ENCODE measurements at places on chromosomes 16 and 17.

GRCh38 chr17:74542727-74543383, 3.1 kb downstream of the CD300C start:
- DNase-seq: no peak

- no peak for DNase-seq
Observed at GRCh38 chr17:32546031-32546444, 59.2 kb downstream of the CDK5R1 start.

DNA sequence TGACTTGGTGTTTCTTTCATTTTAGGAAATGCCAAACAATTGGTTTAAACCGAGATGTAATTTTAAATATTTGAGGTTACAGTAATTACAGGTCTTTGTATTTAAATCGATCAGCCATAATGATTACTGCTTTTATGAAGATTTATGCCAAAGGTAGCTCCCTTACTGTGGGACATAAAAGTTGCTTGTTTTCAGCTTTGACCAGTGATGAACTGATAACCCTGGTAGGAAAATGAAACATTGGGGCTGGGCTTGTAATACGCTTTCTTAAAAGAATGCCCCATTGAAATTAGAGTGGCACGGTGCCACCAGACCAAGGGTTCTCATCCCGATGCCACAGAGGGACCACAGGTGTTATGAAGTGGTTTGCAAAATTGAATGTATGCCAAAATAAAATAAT, 7.3 kb downstream of the TNRC6A start:
- no peak for DNase-seq

DNA sequence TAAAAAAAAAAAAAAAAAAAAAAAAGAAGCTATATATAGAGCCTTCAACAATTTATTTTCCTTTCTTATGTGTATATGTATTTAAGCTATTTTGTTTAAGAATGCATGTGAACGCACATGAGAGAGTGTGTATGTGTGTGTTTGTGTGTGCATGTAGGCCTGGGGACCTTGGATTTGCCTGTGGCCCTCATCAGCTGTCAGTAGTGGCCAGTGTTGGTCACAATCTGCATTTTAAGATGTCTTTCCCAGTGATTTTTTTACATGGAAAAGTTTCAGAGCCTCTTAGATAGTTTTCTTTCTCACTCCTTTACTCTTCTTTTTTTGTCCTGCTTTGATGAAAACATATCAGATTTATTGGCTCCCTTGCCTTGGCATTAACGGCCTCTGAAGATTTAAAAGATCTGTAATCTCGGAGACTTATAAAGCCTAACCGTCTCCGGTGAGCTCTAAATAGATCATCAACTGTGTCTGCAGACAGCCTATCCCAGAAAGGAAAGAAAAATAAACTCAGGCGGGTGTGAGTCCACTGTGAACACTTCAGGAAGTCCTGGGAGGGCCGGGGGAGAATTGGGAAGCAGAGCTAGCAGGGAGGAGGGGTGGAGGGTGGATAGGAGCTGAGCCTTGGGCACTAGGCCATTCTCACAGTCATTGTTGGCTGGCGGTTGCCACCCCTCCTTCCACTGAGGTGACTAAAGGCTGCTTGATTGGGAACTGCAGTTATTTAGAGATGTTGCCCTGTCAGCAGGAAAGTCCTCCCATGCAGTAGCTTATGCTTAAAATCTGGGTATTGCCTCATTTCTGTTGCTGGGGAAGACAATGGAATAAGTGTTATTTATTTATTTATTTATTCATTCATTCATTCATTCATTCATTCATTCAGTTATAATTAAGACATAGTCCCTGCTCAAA, 86.8 kb downstream of the WWP2 start:
- DNase-seq: peak; percentile 93

GRCh38 chr17:8147805-8148404, 4.3 kb downstream of the PER1 start:
- DNase-seq: no peak

DNA sequence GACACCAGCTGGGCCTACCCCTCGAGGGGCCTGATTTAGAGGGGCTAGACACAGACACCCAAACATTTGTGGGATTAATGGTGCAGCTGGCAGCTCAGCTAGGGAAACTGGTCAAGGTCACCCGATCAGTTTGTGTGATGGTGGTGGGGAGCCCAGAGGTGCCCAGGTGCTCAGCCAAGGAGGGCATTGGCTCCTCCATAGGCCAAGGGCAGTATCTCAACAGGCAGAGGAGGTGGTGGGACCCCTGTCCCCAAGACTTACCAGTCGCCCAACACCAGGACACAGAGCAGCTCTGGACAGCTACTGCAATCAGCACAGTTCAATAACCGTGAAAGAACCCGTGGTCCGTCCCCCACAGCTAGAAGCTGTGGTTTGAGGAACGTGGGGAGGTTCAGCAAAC, 120.9 kb downstream of the C16orf78 start:
- DNase-seq: no peak

GRCh38 chr16:12614662-12615278, 188.9 kb downstream of the CPPED1 start:
- DNase-seq: no peak

- DNase-seq: no peak
Observed at GRCh38 chr17:81272616-81273015, 22.5 kb downstream of the SLC38A10 start.

- no peak for DNase-seq
Observed at GRCh38 chr17:68418876-68419275, 38.4 kb downstream of the WIPI1 start.

DNA sequence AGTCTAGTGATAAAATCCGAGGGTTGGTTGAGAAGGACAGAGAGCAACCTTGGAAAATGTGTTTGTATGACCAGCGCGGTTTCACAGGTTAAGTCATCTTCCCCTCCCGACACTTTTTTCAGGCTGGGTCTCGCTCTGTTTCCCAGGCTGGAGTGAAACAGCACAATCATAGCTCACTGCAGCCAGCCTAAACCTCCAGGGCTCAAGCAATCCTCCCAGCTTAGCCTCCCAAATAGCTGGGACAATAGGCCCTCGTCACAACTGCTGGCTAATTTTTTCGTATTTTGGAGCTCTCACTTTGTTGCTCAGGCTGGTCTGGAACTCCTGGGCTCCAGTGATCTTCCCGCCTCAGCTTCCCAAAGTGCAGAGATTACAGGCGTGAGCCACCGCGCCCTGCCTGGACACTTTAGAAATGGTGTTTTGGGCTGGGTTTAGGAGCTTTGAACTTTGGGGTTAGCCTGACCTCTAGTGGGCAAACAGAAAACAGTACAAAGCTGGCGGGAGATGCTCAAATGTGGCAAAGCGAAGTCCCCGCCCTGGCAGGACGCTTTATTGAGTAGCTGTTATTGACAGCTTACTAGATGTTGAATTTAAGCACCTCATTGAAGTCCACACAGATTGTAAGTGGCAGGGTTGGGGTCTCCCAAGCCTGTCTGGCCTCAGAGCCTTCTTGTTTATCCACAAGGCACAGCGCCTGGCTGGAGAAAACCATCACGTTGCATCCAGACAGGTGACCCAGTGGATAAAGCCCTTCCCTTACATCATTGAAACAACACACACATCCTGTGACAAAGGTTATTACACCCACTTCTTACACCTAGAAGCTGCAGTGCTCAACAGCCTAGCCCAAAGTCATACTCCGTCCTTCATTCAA, 34.7 kb upstream of the RBBP6 start:
- DNase-seq: no peak

DNA sequence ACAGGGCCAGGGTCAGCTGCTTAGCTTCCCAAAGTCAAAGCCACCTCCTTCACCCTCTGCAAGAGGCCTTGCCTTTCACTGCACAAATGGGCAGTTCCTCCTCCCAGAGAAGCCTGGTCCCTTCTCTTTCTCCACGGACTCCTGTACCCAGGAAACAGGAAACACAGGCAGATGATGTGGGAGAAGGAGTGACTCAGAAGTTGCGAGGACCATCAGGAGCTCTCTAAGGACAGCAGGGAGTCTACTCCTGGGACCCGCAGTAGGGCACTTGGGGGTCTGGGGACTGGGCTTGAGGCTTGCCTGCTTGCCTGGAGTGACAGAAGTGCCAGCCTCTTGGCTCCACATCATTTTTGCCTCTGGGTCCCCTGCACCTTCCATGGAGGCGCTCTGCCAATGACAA, 47.4 kb upstream of the KSR1 start:
- DNase-seq: no peak

- DNase-seq: no peak
Observed at GRCh38 chr17:81340607-81341515, 45.8 kb upstream of the SLC38A10 start.

DNA sequence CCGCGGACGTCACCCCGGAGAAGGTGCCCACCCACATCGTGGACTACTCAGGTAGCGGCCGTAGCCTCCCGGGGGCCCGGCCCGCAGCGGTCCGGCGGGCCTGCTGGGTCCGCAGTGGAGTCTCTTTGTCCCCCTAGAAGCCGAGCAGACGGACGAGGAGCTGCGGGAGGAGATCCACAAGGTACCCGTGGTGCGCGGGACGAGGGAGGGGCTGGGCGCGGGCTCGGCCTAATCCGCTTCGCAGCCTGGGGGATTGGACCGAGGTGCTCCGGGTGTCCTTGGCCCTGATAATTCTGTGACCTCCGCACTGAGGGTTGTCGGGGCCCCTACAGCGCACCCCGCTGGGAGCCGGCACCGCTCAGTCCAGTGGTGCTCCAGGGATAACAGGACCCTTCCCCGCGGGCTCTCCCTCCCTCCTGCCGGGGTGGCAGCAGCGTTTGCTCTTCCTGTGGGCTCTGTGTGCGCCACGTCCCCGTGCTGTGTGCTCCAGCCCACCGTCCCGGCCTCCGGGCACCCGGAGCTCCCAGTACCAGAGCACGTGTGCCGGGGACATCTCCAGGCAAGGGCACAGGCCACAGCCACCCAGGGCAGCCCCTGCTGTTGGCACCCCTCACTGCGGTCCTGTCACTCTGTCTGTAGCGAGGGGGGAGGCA, 713 bp downstream of the RHOT2 start:
- no peak for DNase-seq

DNA sequence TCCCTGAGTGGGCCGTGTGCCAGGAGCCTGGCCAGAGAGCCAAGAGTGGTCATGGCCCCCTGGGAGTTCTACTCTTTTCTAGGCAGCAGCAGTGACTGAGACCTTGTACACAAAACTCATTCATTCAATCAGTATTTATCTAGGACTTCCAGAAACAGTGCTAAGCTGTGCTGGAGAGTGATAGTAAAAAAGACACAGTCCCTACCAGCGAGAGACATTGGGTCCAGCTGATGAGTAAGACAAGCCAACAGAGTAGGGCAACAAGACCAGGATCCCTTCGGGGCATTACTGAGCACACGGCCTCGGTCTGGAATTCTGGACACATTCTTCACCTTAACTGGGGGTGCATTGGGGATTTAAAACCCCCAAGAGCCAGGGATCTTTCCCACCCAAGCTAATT, 20.2 kb downstream of the CBX4 start:
- DNase-seq: no peak

DNA sequence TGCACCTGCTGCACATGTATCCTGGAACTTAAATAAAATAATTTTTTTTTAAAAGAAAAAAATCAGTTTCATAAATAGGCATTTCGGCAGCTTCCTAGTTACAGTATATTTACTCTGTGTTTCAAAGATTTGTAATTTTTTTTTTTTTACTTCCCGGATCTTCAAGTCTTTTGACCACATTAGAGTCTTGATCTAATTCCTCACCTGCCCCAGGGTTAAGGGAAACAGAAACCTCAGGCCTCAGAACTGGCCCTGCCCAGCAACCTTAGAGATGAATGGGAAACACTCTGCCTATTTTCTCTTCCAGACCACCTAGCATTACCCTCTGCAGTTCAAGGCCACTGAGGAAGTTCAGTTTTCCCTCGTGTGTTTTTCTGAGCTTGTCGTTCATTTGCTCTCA, 304.0 kb downstream of the MAF start:
- no peak for DNase-seq

DNA sequence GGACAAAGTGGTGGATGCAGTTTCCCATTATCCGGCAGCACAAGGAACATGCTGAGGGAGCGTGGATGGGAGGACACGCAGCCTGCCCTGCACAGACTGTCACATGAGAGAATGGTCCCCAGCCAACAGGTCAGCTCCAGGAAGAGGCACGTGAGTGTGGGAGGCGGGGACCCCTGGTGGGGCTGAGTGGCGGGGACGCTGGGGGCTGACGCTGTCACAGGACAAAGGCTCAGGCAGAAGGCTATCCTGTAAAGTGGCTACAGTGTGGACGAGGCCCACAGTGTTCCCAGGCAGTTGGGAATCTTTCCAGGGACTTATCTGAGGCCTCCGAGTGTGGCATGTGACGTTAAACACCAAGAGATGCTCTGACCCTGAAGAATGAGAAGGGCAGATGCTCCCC, 30.4 kb downstream of the MBTPS1 start:
- no peak for DNase-seq

- DNase-seq: no peak
Observed at GRCh38 chr16:17526956-17527937, 56.5 kb upstream of the XYLT1 start.

DNA sequence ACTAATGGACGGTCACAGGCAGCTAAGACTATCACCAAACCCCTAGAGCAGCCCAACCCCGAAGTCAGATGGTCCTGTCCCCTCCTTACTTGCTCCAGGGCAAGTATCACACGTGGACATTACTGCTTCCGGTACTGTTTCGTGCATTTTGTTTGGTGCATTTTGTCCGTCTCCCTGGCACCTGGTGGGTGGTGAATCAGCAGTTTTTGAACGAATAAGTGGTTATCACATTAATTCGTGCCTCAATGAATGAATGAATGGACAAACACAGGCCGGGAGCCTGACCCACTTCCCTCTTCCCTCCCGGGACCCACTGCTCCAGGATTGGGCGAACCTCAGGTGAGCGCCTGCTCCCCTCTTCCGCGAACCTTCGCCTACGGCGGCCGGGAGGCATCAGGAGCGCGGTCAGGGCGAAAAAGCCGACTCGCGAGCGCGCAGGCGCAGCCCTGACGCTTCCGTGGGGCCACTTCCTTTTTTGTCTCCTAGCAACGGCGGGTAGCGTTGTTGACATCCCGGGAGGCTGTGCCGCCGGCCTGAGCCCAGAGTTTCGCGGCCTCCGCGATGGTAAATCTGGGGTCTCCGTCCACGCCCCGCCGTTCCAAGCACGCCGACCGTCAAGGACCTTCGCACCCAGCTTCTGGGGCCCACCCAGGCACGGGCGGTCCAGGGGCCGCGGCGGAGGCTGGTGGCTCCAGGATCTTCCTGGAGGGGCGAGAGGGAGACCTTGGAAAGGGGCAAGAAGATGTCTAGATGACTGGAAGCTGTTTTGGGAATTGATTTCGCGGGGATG, at the start of gene DYNLRB2:
TSS of gene DYNLRB2 (plus strand) at position 478 of the 790 bp plus-strand sequence. CDS start at position 562, 84 bp downstream.
- peak; percentile 60 for DNase-seq

DNA sequence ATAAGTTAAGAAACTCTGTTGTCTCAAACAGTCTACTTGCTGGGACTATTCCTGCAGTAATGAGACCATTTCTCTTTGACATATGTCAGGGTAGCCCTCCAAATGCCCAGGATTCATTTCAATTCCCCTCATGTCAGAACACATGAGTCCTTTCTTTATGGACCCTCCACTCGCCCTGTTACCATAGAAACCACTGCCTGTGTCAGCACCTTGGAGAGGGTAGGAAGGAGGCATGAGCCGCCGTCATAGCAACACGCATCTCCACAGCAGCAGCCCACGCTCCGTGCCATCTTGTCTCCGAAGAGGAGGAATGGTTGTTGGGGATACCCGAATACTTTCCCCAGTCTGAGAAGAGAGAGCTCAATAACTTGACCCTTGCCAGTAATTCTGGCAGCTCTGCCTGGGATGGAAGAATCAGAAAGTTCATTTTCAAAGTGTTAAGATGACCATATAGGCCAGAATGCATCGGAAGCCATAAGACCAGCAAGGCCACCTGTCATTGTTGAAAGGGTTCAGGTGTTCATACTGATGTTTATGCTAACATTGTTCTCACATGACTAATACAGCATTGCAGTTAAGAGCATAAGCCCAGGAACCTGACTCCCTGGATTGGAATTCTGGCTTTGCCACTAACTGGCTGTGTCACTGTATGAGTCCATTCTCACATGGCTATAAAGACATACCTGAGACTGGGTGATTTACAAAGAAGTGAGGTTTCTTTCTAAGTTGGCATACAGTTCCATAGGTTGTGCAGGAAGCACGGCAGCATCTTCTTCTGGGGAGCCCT, 141.3 kb downstream of the ABCC12 start:
- DNase-seq: no peak
